Adipocyte (in vitro differentiated cells): ENCODE measurements at places on chromosomes 11 and 22.

DNA sequence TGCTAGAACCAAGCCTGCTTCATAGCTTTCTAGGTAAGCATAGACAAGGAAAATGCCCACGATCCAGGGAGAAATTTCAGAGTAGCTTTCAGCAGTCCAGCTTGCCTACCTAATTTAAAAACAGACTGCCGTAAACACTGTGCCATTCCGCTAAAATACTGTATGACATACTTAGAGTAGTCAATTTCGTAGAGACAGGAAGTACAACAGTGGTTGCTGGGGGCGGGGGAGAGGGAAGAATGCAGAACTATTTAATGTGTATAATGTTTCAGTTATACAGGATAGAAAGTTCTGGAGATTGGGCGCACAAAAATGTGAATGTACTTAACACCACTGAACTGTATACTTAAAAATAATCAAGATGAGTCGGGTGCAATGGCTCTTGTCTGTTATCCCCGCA lies 56.7 kb downstream of the C11orf58 start:
- no peak for DNase-seq

DNA sequence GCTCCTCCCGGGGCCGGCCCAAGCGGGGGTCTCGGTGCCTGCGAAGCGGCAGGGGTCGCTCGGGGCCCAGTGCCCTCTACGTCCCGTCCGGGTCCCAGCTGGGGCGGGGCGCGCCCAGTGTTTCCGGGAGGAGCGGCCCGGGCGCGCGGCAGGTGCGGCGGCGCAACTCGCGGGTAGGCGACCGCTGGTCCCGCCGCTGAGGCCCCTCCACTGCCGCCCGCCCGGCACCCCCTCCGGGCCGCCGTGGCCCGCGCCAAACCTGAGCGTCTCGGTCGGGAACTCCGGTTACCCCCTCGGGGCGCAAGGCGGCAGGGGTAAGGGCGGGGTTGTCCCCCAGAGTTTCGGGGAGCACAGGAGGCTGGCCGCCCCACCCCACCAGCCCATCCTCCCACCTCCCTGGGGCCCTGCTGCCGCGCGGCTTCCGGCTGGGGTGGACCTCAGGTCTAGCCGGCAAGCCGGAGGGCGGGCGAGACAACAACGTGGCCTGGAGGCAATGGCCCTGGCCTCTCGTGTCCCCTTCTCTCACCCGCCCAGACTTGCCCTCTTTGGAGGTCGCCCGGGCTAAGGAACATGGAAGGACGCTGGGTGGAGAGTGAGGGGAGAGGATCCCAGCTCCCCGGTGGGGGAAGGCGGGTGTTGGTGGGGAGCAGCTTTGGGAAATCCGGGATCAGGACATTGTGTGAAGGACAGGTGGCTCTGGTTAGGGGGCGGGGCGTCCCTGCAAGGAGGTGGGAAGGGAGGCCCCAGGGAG lies 398 bp upstream of the CRACR2B start:
- DNase-seq = no peak

- DNase-seq = peak; percentile 12
Observed at GRCh38 chr11:64637334-64638017, 46.5 kb downstream of the SLC22A12 start.

DNA sequence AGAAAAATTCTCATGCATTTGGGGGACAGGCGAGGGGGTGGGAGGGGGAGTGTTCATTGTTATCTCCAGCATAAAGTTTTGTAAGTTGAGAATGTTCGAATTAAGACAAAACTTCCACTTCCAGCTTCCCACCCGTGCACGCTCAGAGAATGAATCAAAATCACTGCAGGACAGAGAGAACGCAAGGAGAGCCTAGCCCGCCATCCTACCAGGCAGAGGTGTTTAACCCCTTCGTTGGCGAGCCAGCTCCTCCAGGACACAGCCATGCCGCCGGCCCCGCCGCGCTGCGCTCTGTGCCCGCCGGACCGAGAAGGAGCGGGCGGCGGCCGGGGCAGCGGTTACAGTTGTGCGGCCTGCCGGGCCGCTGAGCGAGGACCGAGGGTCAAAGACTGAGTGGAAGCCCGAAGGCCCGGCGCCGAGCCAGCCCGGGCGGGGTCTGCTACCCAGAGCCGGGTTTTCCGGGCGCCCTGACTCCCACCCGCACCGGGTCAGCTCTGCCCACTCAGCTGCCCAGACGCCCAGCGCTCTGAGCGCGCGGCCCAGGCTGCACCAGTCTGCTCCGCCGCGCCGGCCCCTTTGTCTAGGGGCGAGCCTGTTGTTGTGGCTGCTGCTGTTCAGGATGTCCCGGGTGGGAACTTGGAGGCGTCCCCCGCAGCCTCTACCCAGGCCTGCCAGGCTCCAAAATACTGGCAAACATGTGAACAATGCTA lies at the start of gene NOX4:
TSS of gene NOX4 (minus strand) at position 395 of the 710 bp plus-strand sequence. CDS start at position 266, 129 bp downstream.
- peak; percentile 76 for DNase-seq

- peak; percentile 5 for DNase-seq
Observed at GRCh38 chr22:45376703-45377102, 36.7 kb downstream of the SMC1B start.
